CD4-positive, alpha-beta T cell treated with Interleukin-21 for 1 hour (primary cell): ENCODE measurements at places on chromosomes 7 and 10.

DNA sequence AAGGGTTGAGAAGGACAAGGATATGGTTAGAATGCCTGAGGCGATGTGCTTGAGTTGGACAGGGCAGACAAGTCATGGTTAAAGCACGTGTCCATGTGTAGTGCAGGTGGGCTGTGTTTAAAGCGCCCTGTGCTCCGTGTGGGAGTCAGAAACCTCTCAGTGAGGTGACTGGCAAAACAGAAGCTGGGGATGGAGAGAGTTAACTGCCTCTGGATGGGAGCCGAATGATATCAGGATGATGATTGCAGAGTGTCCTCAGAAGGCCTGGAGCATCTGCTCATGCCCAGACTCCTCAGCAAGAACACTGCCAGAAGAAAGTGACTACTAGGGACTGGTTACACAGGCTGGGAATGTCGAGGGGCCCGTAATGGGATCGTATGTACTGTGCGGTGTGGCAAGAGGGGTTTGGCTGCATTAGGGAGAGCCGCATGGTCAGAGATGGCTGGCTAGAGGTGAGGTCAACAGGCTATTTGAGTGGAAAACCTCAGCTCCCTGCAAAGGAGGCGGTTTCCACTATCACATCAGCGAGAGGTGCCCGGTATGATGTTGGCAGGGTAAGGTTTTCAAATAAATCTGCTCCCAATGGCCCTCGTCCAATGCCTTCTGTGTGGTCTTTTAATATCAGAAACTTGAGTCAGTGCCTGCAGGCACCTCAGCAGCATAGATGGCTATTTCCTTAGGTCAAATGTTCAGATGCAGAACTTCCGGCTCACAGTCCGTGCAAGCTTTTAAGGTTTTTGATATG, 26.1 kb upstream of the MRC1 start:
- no peak for DNase-seq

DNA sequence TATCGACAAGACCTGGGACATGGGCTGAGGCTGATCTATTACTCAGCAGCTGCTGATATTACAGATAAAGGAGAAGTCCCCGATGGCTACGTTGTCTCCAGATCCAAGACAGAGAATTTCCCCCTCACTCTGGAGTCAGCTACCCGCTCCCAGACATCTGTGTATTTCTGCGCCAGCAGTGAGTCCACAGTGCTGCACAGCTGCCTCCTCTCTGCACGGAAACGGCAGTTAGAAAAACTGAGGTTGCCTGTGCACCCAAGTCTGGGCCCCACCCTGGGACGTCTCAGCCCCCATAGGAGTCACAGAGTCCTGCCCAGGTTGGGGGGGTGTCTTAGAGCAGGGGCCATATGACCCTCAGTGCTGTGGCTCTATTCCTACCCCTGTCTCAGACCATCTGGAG, 167.4 kb upstream of the PRSS58 start:
- DNase-seq, result no peak

- DNase-seq, result no peak
Observed at GRCh38 chr10:113368666-113369364, 184.0 kb upstream of the HABP2 start.

DNA sequence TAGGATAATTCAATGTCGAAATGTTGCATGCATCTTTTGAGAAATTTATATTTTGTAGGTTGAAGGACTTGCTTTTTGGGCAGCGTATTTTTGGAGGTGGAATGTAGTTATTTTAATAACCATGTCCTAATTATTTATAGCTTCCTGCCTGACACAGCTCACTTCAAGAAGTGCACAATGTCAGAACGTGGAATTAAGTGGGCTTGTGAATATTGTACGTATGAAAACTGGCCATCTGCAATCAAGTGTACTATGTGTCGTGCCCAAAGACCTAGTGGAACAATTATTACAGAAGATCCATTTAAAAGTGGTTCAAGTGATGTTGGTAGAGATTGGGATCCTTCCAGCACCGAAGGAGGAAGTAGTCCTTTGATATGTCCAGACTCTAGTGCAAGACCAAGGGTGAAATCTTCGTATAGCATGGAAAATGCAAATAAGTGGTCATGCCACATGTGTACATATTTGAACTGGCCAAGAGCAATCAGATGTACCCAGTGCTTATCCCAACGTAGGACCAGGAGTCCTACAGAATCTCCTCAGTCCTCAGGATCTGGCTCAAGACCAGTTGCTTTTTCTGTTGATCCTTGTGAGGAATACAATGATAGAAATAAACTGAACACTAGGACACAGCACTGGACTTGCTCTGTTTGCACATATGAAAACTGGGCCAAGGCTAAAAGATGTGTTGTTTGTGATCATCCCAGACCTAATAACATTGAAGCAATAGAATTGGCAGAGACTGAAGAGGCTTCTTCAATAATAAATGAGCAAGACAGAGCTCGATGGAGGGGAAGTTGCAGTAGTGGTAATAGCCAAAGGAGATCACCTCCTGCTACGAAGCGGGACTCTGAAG, 620 bp downstream of the ZRANB1 start:
- DNase-seq, result no peak

DNA sequence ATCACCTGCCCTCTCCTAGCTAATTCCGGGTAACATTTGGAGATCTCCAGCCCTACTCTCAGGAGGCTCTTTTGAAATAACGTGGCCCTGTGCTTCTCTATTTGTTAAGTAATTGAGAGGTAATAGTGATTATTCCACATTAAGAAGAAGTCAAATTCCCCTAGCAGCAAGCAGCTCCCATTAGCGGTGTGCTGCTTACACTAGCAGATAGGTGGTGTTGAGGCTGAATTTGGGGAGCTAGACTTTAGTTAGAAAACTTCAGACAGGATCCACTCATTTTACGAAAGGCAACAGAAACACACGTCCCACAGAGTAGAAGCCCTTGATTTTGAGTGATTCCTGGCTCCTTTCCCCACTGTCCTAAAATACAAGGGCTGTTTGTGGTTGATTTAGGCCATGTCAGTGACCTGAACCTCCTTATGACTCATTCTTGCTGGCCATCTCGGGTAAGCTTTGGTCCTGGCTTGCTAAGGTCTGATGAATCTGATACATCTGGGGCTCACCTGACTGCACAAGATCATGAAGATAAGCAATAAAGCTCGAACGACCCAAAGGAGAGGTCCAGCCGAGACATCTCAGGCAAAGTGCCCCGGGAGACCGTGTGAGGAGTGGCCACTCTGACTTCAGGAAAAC, 77.2 kb downstream of the FAM204A start:
- no peak for DNase-seq

GRCh38 chr10:28840202-28840601, 162.9 kb downstream of the BAMBI start:
- DNase-seq, result no peak

GRCh38 chr7:4531236-4531635, 150.9 kb upstream of the FOXK1 start:
- no peak for DNase-seq

GRCh38 chr10:84683550-84683949, 355.2 kb downstream of the CCSER2 start:
- DNase-seq, result no peak

GRCh38 chr7:97971120-97971989, 18.6 kb downstream of the OCM2 start:
- peak; percentile 63 for DNase-seq

GRCh38 chr10:102644066-102644645, at the start of gene TRIM8:
TRIM8 (plus strand) TSS chr10:102644479; CDS start chr10:102644618, 139 bp downstream.
- peak; percentile 54 for DNase-seq

GRCh38 chr10:81306971-81307782, 567.8 kb upstream of the NRG3 start:
- no peak for DNase-seq

GRCh38 chr7:154651501-154651900, 351.4 kb downstream of the PAXIP1 start:
- DNase-seq, result no peak

- peak; percentile 83 for DNase-seq
Observed at GRCh38 chr10:14569274-14570060, 205.2 kb downstream of the FAM107B start.

- DNase-seq, result no peak
Observed at GRCh38 chr7:148865283-148865682, 18.8 kb downstream of the EZH2 start.

DNA sequence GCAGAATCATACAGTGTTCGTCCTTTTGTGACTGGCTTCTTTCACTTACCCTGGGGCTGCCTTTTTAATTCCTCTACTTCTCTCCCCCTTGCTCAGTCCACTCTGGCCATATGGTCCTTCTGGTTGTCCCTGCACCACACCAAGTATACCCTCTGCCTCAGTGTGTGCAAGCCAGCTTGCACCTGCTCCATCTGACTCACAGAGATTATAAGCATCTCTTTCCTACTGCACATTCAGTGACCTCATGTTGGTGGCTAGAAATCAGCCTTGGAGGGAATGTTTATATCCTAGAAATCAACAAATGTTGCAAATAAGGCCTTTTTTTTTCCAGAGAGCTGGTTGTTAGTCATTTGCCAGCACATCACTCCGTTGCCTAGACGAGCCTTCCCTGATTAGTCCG, 67.5 kb upstream of the C10orf90 start:
- DNase-seq, result no peak

- no peak for DNase-seq
Observed at GRCh38 chr10:8513155-8514147, 459.0 kb downstream of the GATA3 start.

GRCh38 chr7:127798769-127799372, 146.9 kb downstream of the SND1 start:
- DNase-seq, result no peak

GRCh38 chr7:130988443-130988842, 254.4 kb upstream of the KLF14 start:
- DNase-seq, result peak; percentile 82

GRCh38 chr10:27861781-27862180, 116.2 kb upstream of the MKX start:
- DNase-seq, result no peak

- DNase-seq, result no peak
Observed at GRCh38 chr7:139382439-139382838, 22.7 kb downstream of the LUC7L2 start.

DNA sequence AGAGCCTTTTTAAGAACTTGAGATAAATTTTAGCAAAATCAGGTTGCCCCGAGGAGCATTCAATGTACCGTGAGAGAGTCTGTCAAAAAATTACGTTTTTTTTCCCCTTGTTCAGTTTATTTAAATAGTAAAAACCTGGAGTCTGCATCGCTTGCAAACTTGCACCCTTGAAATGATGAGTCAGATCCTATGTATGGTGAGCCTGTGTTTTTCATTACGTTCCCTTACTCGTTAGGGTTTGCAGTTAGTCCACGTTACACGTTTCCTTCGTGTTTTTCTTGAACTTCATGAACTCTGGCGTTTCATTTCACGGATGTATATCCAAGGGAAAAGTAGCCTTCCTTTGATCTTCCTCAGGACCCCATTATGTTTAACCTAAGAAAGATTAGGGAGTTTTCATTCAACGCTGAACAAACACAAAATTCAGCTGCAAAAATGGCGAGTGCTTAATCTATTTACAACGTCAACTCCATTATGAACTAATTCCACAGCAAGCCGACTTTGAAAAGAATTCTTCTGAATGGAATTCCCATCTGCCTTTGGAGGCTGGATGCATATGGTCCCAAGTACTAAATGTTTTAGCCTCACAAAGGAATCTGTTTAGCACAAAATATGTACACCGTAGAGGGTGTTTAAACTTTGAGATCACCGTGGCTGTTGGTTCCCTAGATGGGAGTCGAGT, 182.4 kb downstream of the MYOF start:
- DNase-seq, result no peak

DNA sequence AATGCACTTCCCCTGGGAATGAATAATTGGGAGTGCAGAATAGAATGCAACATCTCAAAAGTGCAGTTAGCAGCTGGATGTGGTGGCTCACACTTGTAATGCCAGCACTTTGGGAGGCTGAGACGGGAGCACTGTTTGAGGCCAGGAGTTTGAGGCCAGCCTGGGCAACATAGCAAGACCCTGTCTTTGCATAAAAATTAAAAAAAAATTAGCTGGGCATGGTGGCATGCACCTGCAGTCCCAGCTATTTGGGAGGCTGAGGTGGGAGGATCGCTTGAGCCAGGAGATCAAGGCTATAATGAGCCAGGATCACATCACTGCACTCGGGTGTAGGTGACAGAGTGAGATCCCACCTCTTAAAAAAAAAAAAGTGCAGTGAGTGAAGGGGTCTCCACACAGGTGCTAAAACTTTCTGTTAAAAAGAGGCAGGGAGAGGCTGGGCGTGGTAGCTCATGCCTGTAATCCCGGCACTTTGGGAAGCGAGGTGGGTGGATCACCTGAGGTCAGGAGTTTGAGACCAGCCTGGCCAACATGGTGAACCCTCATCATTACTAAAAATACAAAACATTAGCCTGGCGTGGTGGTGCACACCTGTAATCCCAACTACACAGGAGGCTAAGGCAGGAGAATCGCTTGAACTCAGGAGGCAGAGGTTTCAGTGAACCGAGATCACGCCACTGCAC, 13.5 kb upstream of the ZMIZ1 start:
- DNase-seq, result no peak

- no peak for DNase-seq
Observed at GRCh38 chr7:134919240-134919641, 67.1 kb upstream of the AGBL3 start.

- DNase-seq, result peak; percentile 98
Observed at GRCh38 chr10:75111365-75111906, at the start of gene SAMD8. SAMD8 (plus strand) TSS chr10:75111656; CDS start chr10:75150529, 38,873 bp downstream.

GRCh38 chr10:103280031-103280430, 3.1 kb downstream of the INA start:
- DNase-seq, result no peak

DNA sequence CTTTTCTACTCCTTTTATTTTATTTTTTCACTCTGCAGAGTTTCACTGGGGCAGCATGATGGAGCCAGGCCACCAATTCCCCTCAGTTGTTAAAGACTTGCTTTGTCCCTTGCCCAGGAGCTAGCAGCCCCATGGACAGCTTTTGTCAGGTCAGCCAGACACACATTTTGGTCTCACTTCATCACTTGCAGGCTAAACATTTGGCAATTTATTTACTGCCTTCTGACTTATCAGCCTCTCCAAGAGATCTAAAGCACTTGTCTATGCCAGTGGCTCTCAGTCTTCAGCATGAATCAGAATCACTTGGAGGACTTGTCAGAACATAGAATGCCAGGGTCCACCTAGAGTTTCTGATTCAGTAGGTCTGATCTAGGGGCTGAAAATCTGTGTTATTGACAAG, 66.4 kb upstream of the GDF10 start:
- DNase-seq, result no peak

GRCh38 chr7:127888411-127888810, 142.8 kb downstream of the LRRC4 start:
- DNase-seq, result no peak

GRCh38 chr7:123649964-123650363, 5.7 kb upstream of the LMOD2 start:
- DNase-seq, result no peak

DNA sequence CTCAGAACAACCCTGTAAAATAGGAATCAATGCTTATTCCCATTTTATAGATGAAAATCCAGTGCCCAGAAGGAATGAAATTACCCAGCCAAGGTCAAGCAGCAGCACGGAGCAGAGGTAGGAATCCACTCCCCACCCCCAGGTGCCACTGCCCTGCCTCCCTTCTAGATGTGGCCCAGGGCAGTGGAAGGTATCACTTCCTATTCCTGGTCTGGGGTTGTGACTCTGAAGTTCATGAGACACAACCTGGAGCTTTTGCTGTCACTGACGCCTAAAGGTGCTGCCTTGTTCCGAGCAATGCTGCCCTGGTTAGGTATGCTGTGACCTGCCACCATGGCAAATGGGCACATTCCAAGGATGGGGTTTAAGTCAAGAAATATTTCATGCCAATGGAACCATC, 53.6 kb downstream of the PIK3AP1 start:
- DNase-seq, result no peak
